ENCODE measurements at places on chromosomes 2 and 18. TPM values are rescaled to one million over a fixed set of nuclear protein-coding genes. Genes with fewer than 3 reads are reported as not detected.

- H3K4me3 ChIP-seq, result no peak overlapping the region
- H3K4me1 ChIP-seq, result no peaks in the 10 kb centered on the region
- H3K27me3 ChIP-seq, result no peaks in the 10 kb centered on the region
- H3K36me3 ChIP-seq, result no peaks in the 10 kb centered on the region
Observed at GRCh38 chr2:47203995-47204394, 48.9 kb upstream of the STPG4 start.

GRCh38 chr2:241811201-241811951 is 2.4 kb downstream of the NEU4 start:
- H3K27ac ChIP-seq, result no peak overlapping the region
- no peaks in the 10 kb centered on the region for H3K27me3 ChIP-seq
- H3K4me3 ChIP-seq, result no peak overlapping the region
- no peak for DNase-seq
- no peaks in the 10 kb centered on the region for H3K36me3 ChIP-seq
- no peaks in the 10 kb centered on the region for H3K4me1 ChIP-seq

DNA sequence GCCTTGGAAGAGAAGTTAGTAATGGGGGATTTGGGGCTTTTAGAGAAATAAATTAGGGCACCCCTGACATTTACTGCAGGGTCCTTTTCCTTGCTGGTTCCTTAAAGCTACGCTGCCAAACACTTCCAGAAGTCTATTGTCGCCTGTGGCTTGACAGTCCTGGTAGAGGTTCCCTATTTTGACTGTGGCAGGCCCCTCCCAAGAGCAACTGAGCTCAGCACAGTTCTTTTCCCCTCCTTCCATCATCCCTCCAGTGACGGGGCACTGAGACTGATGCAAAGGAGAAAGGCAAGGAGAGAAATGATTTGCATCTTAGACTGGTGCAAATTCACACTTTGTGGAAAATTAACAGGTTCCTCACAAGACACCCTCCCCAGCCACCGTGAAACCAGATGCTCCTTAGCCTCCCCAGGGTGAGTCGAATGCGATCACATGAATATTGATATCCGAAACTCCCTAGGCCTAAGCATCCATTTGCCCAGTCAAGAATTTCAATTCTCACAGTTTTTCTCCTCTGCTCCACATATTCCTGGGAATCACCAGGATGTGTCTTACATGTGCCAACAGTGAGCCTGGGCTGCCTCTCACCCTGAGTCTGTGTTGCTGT is 45.4 kb downstream of the RABL2A start:
- H3K27ac ChIP-seq, result no peak overlapping the region
- no peak overlapping the region for H3K4me3 ChIP-seq
- no peaks in the 10 kb centered on the region for H3K4me1 ChIP-seq

- DNase-seq, result no peak
- H3K27me3 ChIP-seq, result no peaks in the 10 kb centered on the region
- H3K4me1 ChIP-seq, result no peaks in the 10 kb centered on the region
Observed at GRCh38 chr2:57376985-57377384, 669.6 kb upstream of the VRK2 start.

DNA sequence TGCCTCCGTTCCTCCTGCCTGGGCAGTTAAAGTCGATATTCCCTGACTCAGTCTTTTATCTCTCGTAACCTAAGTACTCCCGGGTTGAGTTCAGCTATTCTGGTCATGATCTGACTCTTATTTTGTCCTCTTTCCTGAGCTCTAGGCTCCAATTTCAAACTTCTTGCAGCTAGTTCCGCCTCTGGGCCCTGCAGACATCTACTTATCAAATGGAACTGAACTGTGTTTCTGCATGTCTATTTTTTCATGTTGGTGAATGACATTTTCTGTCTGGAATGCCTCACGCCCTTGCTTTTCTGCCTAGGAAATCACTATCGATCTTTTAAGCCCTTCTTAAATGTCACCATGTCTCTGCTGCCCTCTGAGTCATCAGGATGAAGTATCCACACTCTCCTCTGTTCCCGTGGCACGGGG is 101.5 kb downstream of the VAPA start:
- H3K36me3 ChIP-seq, result no peaks in the 10 kb centered on the region
- no peaks in the 10 kb centered on the region for H3K4me1 ChIP-seq
- H3K27ac ChIP-seq, result no peak overlapping the region
- no peak overlapping the region for H3K4me3 ChIP-seq

The PLB1 gene
- total RNA-seq, result 0.39 TPM

The OTOF gene
- total RNA-seq, result 2.6 TPM

The NTSR2 gene
- not detected for total RNA-seq

The PKDCC gene
- total RNA-seq, result 0.28 TPM

The DLGAP1 gene
- total RNA-seq, result not detected

GRCh38 chr2:180660881-180661685 is 319.3 kb upstream of the UBE2E3 start:
- no peaks in the 10 kb centered on the region for H3K4me1 ChIP-seq
- no peaks in the 10 kb centered on the region for H3K27me3 ChIP-seq
- no peak for DNase-seq
- H3K27ac ChIP-seq, result no peak overlapping the region

The C2orf80 gene
- not detected for total RNA-seq

The EFHD1 gene
- total RNA-seq, result 0.22 TPM

DNA sequence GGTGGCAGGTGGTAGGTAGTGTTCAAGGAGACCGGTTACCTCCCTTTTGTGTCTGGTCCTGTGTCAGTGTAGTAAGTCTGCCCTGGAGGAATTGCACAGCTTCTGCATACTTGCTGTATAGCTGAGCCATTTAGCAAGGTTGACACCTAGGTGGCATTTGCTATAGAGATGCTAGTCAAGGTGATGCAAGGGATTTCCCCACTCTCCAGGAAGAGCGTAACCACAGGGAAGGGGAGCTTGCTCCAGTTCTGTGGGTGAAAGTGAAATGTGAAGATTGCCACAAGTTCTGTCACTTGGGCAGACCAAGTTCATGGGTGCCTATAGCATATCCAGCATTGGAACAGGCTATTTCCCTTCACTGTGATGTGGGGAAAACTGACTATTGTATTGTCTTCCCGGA is 28.1 kb downstream of the NAT8 start:
- no peaks in the 10 kb centered on the region for H3K36me3 ChIP-seq
- no peak overlapping the region for H3K27ac ChIP-seq
- DNase-seq, result no peak
- H3K4me1 ChIP-seq, result no peaks in the 10 kb centered on the region

DNA sequence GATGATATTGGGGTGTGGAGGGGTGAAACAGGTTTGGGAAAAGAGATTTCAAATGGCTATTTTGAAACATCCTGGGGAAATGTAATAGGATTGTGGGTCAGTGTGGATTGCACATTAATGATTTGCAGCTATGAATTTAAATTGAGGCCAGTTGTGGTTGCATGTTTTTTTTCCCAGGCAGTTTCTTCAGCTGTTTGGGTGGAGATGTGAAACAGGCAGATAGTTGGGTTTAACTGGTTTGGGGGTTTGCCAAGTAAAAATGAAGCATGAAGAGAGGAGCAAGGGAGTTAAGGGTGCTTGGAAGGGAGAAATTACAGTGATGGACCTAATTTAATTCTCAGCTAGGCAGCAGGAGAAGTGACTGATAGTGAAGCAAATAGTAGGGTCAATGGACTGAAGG is 16.8 kb downstream of the GPD2 start:
- H3K27me3 ChIP-seq, result no peaks in the 10 kb centered on the region
- no peak for DNase-seq
- no peak overlapping the region for H3K4me3 ChIP-seq
- H3K27ac ChIP-seq, result no peak overlapping the region
- no peaks in the 10 kb centered on the region for H3K36me3 ChIP-seq

DNA sequence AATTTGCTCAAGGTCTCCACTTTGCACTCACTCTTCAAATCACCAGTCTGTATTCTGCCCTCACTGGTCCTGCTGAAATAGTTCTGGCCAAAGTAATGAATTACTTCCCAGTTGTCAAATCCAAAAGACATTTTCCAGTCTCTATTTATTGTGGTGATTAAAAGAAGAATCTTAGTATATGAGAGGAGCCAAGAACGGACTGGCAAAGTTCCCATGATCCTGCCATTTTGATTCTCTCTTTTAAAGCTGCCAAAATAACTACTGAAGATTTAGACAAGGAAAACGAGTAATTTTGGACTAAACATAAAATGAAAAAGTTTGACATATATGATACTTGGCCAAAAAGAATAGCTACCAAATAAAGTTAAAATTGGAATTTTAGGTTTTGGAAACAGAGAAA is 12.0 kb downstream of the THSD7B start:
- no peak for DNase-seq
- no peaks in the 10 kb centered on the region for H3K36me3 ChIP-seq
- no peak overlapping the region for H3K27ac ChIP-seq
- H3K27me3 ChIP-seq, result no peaks in the 10 kb centered on the region

The SPC25 gene
- 24.1 TPM for total RNA-seq

DNA sequence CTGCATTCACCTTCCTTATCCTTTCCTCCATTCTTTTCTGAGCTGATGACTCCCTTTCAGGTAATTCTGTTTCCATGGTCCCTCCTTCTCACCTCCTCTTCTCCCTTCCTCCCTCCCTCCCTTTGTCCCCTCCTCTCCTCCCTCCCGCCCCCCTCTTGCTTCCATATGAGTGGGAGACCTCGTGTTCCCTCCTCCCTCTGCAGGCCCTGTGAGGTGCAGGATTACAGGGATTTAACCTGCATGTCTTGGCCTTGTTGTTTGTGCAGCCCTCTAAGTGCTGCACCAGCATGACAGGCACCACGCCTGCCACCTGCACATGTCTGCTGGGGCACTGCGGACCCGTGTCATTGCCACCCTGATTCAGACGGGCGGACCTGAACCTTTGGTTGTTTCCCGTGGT is 103.1 kb downstream of the SNTG2 start:
- no peaks in the 10 kb centered on the region for H3K27me3 ChIP-seq
- no peak overlapping the region for H3K4me3 ChIP-seq
- no peaks in the 10 kb centered on the region for H3K4me1 ChIP-seq

The RFX8 gene
- total RNA-seq, result not detected

The ZFAND2B gene
- 36.8 TPM for total RNA-seq

DNA sequence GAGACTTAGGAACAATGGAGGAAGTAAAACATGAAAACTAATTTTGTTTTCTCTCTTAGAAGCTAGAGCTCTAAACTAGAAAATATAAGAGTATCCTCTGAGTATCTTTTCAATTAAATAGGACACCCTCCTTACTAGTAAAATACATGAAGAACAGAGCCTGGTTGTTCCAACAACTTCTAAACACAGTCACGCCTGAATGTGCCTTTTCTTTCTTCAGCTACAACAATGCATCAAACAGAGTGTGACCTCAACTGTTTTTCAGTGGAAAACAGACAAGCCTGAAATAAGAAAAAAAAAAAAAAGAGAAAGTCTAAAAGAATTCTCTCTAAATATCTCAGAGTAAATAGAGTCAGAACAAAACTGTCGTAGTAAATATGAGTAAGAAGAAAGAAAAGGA is 928.8 kb downstream of the CNTNAP5 start:
- no peaks in the 10 kb centered on the region for H3K36me3 ChIP-seq
- DNase-seq, result no peak
- H3K27me3 ChIP-seq, result no peaks in the 10 kb centered on the region
- no peaks in the 10 kb centered on the region for H3K4me1 ChIP-seq
- H3K4me3 ChIP-seq, result no peak overlapping the region

DNA sequence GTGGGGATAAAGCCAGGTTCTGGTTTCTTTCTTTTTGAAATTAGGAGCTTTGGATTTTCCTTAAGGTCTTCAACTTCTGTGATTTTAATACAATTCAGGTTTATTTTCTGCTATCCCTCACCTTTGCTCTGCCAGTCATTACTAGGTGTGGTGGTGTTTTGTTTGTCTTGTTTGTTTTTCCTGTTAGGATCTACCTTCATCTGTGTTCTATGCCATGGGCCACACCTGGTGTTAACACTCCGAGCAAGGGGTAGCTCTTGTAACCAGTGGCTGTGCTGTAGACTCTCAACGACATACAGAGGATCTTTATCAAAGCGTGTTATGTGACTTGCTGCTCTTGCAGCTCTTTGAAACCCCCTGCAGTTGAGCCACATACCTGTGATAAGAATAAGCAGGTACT is 38.6 kb downstream of the MGAT5 start:
- H3K36me3 ChIP-seq, result no peaks in the 10 kb centered on the region
- no peak for DNase-seq

The REG3G gene
- not detected for total RNA-seq

GRCh38 chr2:231563378-231563961 is 29.2 kb upstream of the TEX44 start:
- no peak overlapping the region for H3K4me3 ChIP-seq
- no peaks in the 10 kb centered on the region for H3K27me3 ChIP-seq
- no peak overlapping the region for H3K27ac ChIP-seq
- no peak for DNase-seq
- no peaks in the 10 kb centered on the region for H3K4me1 ChIP-seq

DNA sequence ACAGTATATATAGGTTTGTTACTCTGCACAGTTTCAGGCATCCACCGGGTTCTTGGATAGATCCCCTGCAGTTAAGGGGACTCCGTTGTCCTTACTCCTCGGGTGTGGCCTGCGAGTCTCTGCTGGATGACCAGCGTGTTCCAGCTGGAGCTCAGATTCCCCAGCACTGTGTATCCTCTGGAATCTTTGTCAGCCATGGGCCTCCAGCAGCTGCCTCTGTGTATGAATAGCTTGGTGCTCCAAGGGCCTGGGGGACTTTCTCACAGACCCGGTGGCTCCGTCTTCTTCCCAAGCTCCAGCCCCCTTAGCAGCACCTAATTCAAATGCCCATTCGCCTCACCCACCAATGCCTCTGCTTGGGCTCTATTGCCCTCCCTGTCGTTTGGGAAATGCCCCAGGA is 6.3 kb downstream of the ANO7 start:
- no peak for DNase-seq
- no peak overlapping the region for H3K4me3 ChIP-seq
- H3K27me3 ChIP-seq, result no peaks in the 10 kb centered on the region
- H3K4me1 ChIP-seq, result no peaks in the 10 kb centered on the region
- H3K36me3 ChIP-seq, result no peaks in the 10 kb centered on the region
- no peak overlapping the region for H3K27ac ChIP-seq

All from CD8-positive, alpha-beta memory T cell (primary cell).